Pulmonary artery endothelial cell (primary cell): ENCODE measurements at places on chromosomes 5 and 9.
A peak's percentile ranks its signal among the peaks of the same experiment; 100 is the strongest.

DNA sequence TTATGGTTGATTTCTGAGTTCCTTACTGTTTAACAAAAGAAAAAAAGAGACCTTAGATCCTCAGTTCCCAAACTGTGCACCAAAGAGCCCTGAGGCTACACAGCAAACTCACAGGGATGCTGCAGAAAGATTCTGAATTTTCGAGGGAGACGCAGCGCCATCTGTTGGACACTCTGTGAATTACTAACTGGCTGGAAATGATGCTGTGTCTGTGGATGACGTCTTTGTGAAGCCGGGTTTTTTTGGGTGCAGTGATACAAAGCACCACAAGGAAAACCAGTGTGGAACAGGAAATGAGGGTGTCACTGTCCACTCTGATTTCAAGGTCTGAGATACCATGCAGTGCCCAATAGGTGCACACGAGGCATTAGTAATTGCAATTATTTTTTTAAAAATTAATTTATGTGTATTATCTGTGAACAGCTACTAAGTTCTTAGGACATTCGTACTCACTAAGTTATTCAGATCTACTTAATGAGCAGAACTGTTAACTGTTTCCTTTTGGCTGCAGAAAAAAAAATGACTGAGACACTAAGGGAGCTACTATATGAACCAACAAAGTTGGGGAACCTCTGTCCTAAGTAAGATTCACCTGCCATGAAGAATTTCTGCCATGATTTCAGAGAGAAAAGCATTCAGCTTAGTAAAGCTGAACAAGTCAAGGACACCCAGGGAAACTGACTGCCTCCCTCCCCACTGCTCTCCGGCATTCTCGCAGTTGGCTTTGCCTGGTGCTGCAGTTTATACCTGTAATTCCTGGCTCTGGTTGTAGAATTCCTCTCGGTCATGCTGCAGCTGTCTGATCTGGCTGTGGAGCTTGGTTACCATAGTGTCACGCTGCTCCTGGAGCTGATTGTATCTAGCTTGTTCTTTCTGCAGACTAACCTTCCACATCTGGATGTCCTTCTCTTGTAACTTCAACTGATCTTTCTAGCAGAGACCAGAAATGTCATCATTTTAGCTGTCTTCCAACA, 23.4 kb downstream of the SPACA9 start:
- peak; percentile 27 for DNase-seq

DNA sequence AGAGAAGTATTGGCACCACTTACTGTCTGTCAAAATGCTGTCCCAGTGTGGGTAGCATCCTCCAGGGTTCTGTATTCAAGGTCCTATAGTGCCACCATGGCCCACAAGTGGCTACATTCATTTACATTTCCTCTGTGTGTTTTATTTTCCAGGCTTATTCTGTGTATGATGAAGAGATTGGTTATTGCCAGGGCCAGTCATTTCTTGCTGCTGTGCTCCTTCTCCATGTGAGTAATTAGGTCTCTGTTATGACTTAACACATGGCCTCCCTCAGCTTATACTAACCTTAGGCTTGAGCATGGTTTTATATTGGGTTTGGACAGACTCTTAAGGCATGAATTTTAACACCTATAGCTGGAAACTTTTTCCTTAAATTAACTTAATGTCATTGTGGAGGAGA, 36.7 kb downstream of the GPR21 start:
- no peak for DNase-seq

DNA sequence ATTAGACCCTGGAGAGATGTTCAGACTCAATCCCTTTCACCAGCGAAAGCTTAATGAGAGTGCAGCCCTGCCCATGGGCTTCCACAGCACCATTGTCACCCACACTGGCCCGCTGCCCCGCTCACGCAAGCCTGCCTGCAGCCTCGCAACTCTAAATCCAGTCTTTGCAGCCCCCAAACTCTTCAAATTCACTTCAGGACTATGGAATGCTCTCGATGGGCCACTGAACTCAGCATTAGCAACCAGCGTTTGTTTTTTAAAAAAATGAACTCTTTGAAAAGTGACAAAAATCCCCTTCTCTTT, 17.1 kb downstream of the DCANP1 start:
- DNase-seq: no peak

GRCh38 chr5:14246350-14247053, 103.4 kb downstream of the TRIO start:
- DNase-seq: no peak

DNA sequence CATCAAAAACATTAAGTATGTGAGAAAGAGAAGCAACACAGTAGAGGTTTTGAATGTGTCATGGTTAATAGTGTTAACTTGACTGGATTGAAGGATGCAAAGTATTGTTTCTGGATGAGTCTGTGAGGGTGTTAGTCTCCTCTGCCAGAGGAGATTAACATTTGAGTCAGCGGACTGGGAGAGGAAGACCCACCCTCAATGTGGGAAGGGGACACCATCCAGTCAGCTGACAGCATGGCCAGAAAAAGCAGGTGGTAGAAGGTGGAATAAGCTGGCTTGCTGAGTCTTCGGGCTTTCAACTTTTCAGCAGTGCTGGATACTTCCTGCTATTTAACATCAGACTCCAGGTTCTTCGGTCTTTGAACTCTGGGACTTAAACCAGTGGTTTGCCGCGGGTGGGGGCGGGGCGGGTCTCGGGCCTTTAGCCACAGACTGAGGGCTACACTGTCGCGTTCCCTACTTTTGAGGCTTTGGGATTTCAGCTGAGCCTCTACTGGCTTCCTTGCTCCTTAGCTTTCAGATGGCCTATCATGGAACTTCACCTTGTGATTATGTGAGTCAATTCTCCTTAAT, 309.9 kb upstream of the ST8SIA4 start:
- DNase-seq: no peak

DNA sequence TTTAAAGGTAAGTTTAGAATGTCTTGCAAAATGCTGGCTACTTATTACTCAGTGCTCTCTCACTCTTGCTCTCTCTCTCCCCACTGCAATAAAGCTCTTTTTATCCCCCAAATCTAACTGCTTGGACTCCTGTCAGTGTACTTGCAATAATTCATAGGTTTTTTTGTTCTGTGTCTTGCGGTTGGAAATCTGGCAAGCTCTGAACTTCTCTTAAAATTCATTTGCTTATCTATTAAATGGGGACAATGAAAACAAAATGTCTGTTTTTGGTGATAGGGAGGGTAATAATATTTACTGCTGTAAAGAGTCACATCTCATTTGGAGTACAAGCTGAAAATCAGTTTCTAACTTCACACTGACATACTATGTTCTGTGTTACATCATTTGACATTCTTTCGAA, 18.7 kb upstream of the OR13D1 start:
- DNase-seq: no peak
